ENCODE measurements at places on chromosomes 1 and 21. TPM values are rescaled to one million over a fixed set of nuclear protein-coding genes. Genes with fewer than 3 reads are reported as not detected.

GRCh38 chr21:41251961-41252642 is 64.5 kb upstream of the FAM3B start:
- no peak for DNase-seq

The VHLL gene
- not detected for total RNA-seq

The FCRL5 gene
- not detected for total RNA-seq

- no peak for DNase-seq
Observed at GRCh38 chr21:44962403-44962966, 22.7 kb downstream of the SLX9 start.

GRCh38 chr21:15446223-15446622 is 283.6 kb upstream of the USP25 start:
- DNase-seq: no peak

- no peak for DNase-seq
Observed at GRCh38 chr1:240522122-240522822, 89.7 kb downstream of the GREM2 start.

- no peak for DNase-seq
Observed at GRCh38 chr1:163974120-163974519, 584.9 kb upstream of the PBX1 start.
